ENCODE measurements at places on chromosomes 1 and 21.

GRCh38 chr1:187491082-187491720 is 662.5 kb downstream of the PLA2G4A start:
- DNase-seq, result no peak

GRCh38 chr21:44480200-44481053 is 25.1 kb downstream of the LRRC3 start:
- DNase-seq, result no peak

DNA sequence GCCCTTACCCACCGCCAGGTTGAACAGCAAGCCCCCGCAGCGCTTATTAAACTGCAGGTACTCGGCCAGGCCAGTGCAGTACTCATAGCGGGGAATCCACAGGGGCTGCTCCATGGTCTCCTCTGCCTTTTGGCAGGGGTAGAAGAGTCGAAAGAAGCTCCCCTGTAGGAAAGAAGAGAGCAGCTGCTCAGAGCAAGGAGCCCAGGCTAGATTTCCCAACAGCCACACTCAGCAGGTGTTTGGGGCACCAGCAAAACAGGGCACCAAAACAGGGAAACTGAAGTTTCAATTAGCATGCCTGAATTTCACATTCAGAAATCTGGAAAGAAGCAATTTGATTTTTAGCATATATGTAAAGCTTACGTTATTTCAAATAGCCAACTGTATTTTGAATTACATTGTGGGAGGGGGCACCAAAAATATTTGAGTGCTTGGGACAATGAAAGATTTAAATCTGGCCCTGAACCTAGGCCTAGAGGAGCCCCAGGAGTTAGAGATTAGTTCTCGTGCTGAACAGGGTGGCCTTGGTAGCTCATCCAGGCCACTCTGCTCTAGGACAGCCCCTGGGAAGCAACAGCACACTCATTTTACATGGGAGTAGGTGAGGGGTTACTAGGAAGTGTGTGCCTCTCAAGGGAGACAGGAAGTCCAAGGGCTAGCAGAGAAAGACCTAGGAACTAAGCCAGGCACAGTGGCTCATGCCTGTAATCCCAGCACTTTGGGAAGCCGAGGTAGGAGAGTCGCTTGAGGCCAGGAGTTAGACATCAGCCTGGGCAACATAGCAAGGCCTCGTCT is 8.2 kb downstream of the PAFAH2 start:
- DNase-seq, result no peak

DNA sequence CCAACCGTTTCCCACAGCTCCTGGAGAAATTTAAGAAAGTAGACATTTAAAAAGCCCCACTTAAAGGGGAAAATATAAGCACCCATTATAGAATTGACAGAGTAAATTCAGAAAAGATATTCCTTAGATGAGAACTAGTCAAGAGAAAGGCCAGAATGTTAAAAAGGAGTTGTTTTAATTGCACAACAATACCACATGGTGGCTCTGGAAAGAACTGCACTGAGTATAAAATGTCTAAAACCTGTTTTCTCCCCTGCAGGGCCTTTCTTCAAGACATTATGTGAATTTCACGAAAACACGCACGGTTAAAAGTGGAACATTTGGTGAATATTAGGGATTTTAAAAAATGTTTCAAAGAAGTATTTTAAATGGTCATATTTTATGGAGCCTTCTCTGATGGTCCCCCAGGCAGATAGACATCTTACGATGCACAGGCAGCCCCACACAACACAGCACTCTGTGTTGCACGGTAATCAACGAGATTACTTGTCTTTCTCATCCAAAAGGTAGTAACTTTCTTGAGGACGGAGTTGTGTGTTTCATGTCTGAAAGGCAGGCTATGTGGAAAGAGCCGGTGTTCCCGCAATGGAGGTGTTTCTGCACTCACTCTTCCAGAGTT is 101.9 kb downstream of the PRRX1 start:
- DNase-seq, result no peak

DNA sequence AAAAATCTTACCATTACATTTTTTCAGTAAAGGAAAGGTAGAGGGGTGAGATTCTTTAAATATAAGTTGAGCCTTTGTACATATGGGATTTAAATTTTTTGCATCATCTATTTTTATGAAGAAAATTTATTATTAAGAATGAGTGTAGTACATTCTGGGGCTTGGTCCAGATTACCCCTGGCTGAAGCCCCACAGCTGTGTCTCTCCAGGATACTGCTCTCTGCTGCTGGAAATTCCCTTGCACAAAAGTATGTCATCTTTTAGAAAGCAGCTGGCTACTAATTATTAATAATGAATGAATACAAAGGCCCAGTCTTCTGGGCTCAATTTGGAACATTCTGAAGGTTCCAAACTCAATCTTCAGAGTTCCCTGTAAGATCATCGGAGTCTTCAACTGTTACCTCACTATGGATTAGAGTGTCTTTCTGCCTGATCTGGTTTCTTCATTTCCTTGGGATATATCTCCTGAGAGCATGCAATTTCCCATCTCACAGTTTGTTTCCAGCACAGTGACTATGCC is 428.6 kb upstream of the BRINP3 start:
- no peak for DNase-seq

DNA sequence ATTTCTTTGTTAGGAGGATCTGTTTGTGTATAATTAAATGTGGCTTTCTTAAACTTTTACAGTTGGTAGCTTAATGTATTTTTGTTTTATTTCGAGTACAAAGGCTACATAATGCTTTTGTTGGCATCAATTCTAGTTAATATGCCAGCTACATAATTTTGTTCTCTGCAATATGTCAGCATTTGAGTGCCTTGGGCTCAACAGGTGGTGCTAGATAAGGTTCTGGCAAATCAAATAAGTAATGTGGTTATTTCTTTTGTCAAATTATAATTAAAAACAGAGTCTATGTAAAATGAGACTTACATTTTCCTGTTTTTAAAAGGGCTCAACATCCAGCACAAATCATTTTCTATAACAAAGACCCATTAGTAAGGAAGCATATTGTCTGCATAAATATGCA is 410.6 kb upstream of the NR5A2 start:
- no peak for DNase-seq

DNA sequence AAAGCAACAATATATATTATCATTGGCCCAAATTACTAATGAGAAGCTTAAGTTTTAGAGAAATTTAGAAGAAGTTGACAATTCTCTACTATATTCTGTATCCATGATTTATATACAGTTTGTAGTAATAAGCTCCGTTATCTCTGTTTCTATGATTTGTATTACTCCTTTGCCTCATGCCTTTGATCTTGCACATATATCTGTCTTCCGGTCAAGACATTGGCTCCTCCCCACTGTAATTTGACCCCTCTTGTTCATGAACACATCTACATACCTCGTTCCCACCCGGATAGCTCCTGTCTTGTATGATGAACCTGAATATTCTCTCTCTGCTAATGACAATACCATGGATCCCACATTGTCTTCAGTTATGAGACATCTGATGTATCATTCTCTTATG is 581.0 kb upstream of the RGS18 start:
- no peak for DNase-seq

DNA sequence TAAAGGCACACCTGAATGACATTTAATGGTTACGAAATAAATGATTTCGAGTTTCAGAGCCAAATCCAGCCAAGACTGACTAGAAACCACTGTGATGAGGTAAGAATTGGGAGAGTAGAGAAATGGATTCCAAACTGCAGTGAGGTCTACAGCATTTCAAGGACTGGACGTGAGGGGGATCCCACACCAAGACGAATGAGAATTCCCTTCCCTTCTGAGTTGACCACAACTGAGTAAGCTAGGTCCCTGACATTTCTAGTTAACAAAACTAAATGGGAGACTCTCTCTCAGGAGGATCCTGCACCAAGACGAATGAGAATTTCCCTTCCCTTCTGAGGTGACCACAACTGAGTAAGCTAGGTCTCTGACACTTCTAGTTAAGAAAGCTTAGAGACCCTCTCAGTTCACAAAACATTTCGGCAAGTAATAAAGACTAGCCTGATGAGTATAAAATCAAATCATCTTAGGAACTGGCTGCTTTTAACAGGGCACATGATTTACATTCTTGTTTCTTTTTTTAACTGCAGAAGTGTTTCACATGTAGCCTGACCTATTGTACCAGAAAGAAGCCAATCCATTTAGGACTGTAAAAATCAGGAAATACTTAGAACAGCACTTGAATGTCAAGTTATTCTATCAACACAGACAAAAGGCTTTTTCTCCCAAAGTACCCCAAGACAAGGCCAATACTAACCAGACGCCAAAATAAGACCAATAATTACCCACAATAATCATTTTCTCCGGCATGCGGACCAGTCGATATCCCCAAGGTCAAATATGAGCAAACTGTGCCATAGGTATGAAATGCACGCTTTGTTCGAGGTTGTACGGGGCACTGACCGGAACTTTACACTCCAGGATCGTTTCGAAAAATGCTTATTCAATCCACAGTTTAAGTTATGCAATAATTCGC is 1.4 kb upstream of the SPATA1 start:
- DNase-seq, result no peak

- DNase-seq, result no peak
Measured at GRCh38 chr1:111778541-111779051, 22.9 kb downstream of the DDX20 start.

DNA sequence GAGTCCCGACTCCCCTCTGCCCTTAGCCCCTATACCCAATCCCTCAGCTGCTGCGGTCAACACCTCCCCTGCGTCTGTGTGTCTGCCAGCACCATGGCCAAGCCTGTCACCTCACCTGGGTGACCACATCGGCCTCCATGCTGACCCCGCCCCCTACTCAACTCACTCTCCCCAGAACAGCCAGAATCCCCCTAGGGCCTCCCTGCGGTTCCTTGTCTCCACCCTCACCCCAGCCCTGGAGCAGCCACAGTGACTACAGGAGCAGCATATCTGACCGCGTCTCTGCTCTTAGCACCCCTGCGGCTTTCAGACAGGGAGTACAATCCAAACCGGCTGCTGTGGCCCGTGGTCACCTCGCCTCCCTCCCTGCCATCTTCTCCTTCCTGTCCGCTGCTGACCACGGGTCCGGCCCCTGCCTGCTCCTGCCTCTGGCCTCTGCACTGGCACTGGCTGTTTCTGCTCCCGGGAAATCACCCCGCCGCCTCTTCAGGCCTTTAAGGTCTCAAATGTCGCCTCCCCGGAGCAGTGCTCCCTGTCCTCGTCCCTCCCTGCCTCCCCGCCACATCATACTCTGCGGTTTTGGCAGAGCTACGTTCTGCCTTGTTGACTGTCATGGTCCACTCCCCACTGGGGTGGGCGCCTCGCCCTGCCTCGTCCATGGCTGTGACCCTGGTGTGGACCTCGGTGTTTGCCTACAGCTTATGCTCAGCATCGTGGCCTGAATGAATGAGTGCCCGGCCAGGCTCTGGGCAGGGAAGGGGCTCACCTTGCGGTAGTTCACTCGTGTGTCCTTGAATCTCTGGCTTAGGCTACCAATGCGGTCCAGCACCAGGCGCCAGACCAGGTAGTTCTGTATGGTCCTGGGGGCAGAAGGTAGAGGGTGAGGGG is 11.1 kb downstream of the PRXL2B start:
- no peak for DNase-seq
